ENCODE measurements at places on chromosomes 16 and 17.
A peak's percentile ranks its signal among the peaks of the same experiment; 100 is the strongest.

- peak; percentile 92 for ATAC-seq
These were observed at the start of gene EVPL for GRCh38 chr17:76027159-76027839. TSS of gene EVPL (minus strand) at chr17:76027306. CDS start at chr17:76027198, 108 bp downstream.

- no peak for ATAC-seq
These were observed 139.6 kb upstream of the FAM20A start for GRCh38 chr17:68740555-68741447.

DNA sequence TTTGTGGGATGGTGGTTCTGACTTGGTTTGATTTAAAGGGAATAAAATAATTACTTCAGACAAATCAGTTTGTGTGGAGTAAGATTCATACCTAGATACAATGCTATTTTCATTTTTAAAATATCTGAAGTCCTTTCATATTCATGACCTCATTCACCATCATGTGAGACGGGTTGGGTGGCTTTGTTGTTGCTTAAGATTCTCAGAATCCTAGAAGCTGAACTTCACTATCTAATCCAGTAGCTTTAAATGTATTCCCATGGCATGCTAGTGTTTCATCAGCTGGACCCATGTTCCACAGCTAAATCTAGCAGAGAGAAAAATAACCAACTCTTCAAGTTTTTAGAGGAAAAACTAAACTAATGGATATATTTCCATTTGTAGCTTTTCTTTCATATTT, 2.7 kb upstream of the AMFR start:
- ATAC-seq: no peak

DNA sequence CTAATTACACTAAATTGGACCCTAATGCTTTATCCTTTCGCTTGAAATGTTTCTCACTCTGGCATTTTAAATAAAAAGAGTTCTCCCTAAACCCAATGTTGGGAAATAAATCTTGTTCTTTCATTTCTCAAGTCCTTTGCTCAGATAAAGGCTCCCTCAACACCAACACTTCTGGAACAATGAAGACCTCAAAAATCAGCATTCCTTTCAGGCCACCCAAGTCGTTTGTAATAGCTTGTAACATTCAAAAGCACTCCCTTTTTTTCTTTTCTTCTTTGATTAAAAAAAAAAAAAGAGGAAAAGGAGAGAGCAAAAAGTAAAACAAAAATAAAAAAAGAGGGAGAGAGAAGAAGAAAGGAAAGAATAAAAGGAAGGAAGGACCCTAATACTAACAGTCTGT, 23.3 kb upstream of the FOXJ1 start:
- ATAC-seq: no peak

DNA sequence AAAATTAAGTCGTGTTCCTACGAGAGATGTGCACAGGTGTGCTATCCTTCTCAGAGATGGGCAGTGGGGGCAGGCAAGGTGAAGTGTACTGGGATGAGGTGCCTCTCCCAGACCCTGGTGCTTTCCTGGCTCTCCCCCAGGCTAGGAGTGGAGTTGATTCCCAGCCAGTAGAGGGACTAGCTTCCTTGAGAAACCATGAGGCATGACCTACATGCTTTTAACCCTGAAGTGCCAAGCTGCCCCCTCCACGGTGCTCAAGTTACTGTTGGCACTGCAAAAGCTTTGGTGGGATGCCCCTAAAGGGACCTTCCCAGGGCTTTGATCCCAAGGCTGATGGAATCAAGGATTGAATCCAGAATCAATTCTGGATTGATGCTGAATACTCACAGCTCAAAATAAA, 47.0 kb upstream of the SREBF1 start:
- ATAC-seq: no peak
